Activated naive CD8-positive, alpha-beta T cell treated with anti-CD3 and anti-CD28 coated beads for 36 hours (primary cell): ENCODE measurements at places on chromosomes 3 and 15.
A peak's percentile ranks its signal among the peaks of the same experiment; 100 is the strongest.

- peaks cover 18% of the 10 kb centered on the region for H3K36me3 ChIP-seq
- peaks cover 25% of the 10 kb centered on the region for H3K4me1 ChIP-seq
- H3K27ac ChIP-seq = no peak overlapping the region
- no peak for DNase-seq
- H3K4me3 ChIP-seq = no peak overlapping the region
Measured at GRCh38 chr3:132713977-132714727, 8.1 kb downstream of the NPHP3 start.

DNA sequence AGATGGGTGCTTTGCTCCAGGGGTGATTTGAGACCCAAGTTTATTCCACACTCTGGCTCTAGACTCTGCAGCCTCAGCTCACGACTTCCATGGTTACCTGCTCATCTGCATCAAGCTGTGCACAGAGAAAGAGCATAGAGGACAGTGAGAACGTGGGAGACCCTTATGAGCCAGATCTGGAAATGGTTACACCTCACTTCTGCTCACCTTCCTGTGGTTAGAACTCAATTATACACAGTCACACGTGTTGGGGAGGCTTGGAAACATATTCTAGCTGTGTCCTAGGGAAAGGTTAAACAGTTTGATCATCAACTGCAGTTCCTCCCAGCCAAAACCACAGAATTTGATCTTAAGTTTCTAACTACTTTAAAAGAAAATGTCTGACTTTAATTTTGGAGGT lies 1.8 kb downstream of the FETUB start:
- no peaks in the 10 kb centered on the region for H3K36me3 ChIP-seq
- H3K27ac ChIP-seq = no peak overlapping the region
- peaks cover 9% of the 10 kb centered on the region for H3K4me1 ChIP-seq
- no peak overlapping the region for H3K4me3 ChIP-seq

GRCh38 chr15:68655686-68656437 lies 77.1 kb downstream of the CORO2B start:
- H3K4me3 ChIP-seq = no peak overlapping the region
- no peak for DNase-seq
- H3K27me3 ChIP-seq = no peaks in the 10 kb centered on the region
- H3K36me3 ChIP-seq = no peaks in the 10 kb centered on the region
- H3K4me1 ChIP-seq = no peaks in the 10 kb centered on the region

DNA sequence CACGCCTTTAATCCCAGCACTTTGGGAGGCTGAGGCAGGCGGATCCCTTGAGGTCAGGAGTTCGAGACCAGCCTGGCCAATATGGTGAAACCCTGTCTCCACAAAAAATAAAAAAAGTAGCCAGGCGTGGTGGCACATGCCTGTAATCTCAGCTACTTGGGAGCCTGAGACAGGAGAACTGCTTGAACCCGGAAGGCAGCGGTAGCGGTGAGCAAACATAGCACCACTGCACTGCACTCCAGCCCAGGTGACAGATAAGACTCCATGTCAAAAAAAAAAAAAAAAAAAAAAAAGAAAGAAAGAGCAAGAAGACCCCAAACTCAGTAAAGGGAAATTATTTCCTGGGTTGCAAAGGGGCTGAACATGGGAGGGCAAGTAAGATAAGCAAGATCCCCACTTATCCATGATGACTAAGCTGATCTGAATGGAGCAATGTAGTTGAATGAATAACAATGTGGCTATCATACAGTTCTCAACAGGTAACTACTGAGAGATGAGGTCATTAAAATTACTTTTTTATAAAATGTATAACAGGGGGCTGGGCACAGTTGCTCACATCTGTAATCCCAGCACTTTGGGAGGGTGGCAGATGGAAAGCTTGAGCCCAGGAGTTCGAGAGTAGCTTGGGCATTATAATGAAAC lies 46.0 kb downstream of the RBM15B start:
- H3K27ac ChIP-seq = no peak overlapping the region
- no peak for DNase-seq
- H3K36me3 ChIP-seq = peaks cover 16% of the 10 kb centered on the region
- no peak overlapping the region for H3K4me3 ChIP-seq
- no peaks in the 10 kb centered on the region for H3K27me3 ChIP-seq

DNA sequence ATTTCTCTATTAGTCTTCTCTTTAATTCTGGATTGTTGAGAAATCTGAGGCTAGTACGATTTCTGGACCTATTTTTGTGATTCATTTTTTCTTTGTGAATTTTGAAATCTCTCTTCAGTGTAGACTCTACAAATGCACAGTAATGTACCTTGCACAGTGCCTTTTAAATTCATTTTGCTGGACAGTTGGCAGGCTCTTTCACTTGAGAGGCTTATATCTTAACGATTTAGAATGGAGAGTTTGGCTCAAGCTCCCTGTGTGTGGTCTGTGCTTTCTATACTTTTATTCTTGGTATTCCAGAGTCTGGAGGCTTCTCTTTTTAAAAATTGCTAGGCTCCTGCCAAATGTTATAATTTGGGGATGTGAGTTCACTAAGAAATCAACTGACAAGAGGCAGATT lies 8.8 kb downstream of the CRYBG3 start:
- DNase-seq = no peak
- H3K4me1 ChIP-seq = no peaks in the 10 kb centered on the region
- no peak overlapping the region for H3K27ac ChIP-seq
- H3K4me3 ChIP-seq = no peak overlapping the region

- no peak overlapping the region for H3K27ac ChIP-seq
- no peak for DNase-seq
- no peak overlapping the region for H3K4me3 ChIP-seq
- H3K27me3 ChIP-seq = no peaks in the 10 kb centered on the region
Measured at GRCh38 chr15:46242935-46243334, 608.1 kb downstream of the SQOR start.

- no peaks in the 10 kb centered on the region for H3K4me1 ChIP-seq
- H3K4me3 ChIP-seq = no peak overlapping the region
- no peak for DNase-seq
- no peak overlapping the region for H3K27ac ChIP-seq
Measured at GRCh38 chr3:65636326-65636725, 402.4 kb downstream of the MAGI1 start.

GRCh38 chr3:71244826-71245488 lies 338.6 kb downstream of the FOXP1 start:
- H3K4me3 ChIP-seq = no peak overlapping the region
- H3K36me3 ChIP-seq = peaks cover 48% of the 10 kb centered on the region
- H3K4me1 ChIP-seq = peaks cover 79% of the 10 kb centered on the region
- no peak overlapping the region for H3K27ac ChIP-seq
- DNase-seq = no peak

DNA sequence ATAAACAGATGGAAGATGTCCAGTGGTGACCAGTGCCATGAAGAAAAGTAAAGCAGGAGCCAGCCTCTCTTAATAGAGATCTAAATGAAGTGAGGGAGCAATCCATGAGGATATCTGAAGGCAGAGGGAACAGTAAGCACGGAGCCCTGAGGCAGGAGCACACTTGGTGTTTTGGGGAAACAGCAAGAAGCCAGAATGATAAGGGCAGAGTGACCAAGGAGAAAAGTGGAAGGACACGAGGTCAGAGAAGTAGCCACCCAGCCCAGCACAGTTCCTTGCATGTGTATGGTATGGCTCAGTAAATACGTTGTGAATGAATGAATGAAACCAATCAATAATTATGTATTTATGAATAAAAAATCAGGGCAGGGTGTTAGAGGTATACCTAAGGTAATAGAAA lies 11.6 kb downstream of the KLHL18 start:
- DNase-seq = no peak
- H3K4me1 ChIP-seq = peaks cover 43% of the 10 kb centered on the region
- H3K27ac ChIP-seq = no peak overlapping the region

DNA sequence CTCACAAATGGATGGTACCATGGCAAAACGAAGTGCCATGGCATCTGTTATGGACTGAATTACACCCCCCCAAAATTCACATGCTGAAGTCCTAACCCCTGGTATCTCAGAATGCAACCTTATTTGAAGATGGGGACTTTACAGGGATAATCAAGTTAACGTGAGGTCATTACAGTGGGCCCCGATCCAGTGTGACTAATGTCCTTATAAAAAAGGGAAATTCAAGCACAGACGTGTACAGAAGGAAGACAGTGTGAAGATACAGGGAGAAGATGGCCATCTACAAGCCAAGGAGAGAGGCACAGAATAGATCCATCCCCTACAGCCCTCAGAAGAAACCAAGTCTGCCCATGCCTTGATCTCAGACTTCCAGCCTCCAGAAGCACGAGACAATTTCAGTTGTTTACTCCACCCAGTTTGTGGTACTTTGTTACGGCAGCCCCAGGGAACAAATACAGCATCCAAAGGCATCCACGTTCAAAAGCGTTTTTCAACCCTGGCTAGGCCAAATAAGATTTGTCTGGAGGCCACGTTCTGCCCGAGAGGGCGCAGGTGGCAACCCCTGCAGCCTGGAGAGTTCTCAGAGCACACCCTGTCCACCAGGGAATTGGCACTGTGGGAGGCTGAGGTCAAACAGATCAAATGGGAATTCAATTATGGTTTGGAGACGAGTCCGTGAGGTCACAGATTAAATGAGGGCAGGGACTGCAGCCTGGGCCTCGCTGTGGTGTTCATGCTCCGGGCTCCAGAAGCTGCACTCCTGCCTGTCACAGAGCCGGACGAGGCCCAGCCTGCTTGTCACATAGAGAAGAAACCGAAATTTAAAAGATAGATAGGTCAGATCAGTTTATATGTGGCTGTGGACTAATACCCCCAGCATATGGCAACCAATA lies 494.8 kb downstream of the SHQ1 start:
- no peak overlapping the region for H3K27ac ChIP-seq
- no peak overlapping the region for H3K4me3 ChIP-seq
- H3K36me3 ChIP-seq = no peaks in the 10 kb centered on the region

- H3K4me1 ChIP-seq = peaks cover 12% of the 10 kb centered on the region
- no peak overlapping the region for H3K4me3 ChIP-seq
- H3K36me3 ChIP-seq = peaks cover 4% of the 10 kb centered on the region
- no peak overlapping the region for H3K27ac ChIP-seq
- H3K27me3 ChIP-seq = no peaks in the 10 kb centered on the region
Measured at GRCh38 chr3:184002469-184002868, 15.2 kb downstream of the ABCC5 start.

GRCh38 chr15:62858343-62858742 lies 184.2 kb upstream of the TPM1 start:
- H3K4me3 ChIP-seq = no peak overlapping the region
- peaks cover 5% of the 10 kb centered on the region for H3K4me1 ChIP-seq
- H3K36me3 ChIP-seq = no peaks in the 10 kb centered on the region
- H3K27ac ChIP-seq = no peak overlapping the region
- no peak for DNase-seq

- no peak overlapping the region for H3K4me3 ChIP-seq
- H3K4me1 ChIP-seq = peaks cover 22% of the 10 kb centered on the region
- H3K36me3 ChIP-seq = peaks cover 4% of the 10 kb centered on the region
- peak overlapping the region; percentile 72 for H3K27ac ChIP-seq
- DNase-seq = no peak
- H3K27me3 ChIP-seq = no peaks in the 10 kb centered on the region
Measured at GRCh38 chr15:85751291-85752123, 43.2 kb downstream of the KLHL25 start.

DNA sequence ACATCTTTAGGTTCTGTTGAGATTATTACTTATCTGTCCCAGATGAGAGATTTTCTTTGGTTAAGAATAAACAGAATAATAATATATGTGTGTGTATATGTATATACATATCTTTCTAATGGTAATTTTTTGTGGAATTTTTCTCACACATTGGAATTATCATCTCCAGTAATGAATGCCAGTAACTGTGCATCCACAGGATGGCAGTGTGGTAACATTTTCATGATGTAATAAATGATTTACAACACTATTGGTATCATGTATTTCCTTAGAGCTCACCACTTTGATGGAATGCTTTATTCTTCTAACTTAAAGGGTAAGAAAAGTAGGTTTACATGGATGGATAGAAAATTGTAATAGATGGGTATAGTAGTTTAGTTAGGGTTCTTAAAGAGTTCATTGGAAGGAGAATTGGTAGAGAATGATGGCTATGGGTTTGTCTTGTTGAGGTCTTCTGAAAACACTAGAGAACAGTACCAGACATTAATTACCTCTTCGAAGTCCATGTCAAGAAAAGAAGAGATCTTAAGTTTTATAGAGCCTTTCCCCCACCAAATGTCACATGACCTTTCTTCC lies 78.1 kb downstream of the STT3B start:
- no peak overlapping the region for H3K27ac ChIP-seq
- no peak for DNase-seq
- H3K4me1 ChIP-seq = peaks cover 51% of the 10 kb centered on the region
- no peaks in the 10 kb centered on the region for H3K27me3 ChIP-seq
- H3K4me3 ChIP-seq = no peak overlapping the region

DNA sequence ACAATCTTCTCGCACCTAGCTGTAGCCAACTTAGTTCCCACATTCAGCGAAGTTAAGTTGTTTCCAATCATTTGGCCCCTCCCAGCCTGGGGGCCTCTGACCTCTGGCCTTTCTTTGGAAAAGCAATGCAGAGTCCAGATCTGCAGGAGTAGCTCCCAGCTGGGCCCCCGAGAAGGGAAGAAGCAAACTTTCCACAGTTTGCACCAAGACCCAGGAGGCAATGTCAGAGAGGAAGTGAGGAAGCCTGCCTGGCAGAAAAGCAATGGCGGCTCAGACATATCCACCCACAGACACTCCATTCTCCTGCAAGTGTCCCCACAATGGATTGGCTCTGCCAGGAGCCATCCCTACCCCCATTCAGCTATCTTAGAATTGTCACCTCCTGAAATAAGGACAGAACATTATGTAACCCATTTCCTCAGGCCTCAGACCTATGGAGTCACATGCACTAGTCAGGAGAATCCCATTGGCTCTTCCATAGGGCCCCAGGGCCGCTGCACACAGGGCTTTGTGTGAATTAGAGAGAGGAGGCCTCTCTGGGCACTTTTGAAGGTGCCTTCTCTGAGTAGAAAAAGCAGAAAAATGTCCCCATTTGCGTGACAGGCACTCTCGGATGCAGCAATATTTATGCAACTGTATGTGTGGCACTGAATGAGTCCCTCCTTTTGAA lies 3.0 kb upstream of the BUB1B start:
- no peaks in the 10 kb centered on the region for H3K27me3 ChIP-seq
- H3K36me3 ChIP-seq = no peaks in the 10 kb centered on the region
- no peak overlapping the region for H3K27ac ChIP-seq
- DNase-seq = no peak

GRCh38 chr3:63482341-63482740 lies 170.1 kb upstream of the SNTN start:
- no peak for DNase-seq
- H3K27ac ChIP-seq = no peak overlapping the region

GRCh38 chr3:10744098-10744465 lies 71.9 kb upstream of the SLC6A11 start:
- DNase-seq = peak; percentile 19
- H3K27me3 ChIP-seq = peaks cover 35% of the 10 kb centered on the region
- H3K4me1 ChIP-seq = peaks cover 1% of the 10 kb centered on the region
- no peak overlapping the region for H3K4me3 ChIP-seq

DNA sequence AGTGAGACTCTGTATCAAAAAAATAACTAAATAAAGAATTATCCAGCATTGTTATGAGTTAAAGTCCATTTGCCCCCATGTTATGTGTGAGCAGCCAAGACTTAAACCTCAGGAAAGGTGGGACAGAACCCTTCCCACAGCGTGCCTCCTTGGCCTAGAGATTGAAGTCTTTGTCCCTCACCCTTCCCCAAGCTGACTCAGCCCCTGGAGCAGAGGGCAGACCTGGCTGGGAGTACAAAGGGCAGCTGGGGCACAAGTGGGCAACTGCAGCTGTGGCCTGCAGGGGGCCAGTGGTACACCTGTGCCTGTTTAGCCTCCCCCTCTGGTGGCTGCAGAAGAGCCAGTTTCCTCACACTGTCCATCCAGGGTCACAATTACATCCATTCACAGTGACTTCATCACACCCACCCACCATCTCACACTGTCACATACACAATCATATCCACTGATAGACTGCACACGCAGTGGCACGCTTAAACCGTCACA lies 940 bp upstream of the ACY1 start:
- H3K27me3 ChIP-seq = no peaks in the 10 kb centered on the region
- peak overlapping the region; percentile 89 for H3K27ac ChIP-seq
- peak; percentile 56 for DNase-seq
- peak overlapping the region; percentile 88 for H3K4me3 ChIP-seq
